ENCODE measurements at places on chromosomes 13 and 19.
A peak's percentile ranks its signal among the peaks of the same experiment; 100 is the strongest.

- no peak for DNase-seq
These were observed 1.1 kb downstream of the CLN5 start for GRCh38 chr13:76993021-76993420.

- no peak for DNase-seq
These were observed 206.7 kb upstream of the SLITRK1 start for GRCh38 chr13:84088996-84089395.

DNA sequence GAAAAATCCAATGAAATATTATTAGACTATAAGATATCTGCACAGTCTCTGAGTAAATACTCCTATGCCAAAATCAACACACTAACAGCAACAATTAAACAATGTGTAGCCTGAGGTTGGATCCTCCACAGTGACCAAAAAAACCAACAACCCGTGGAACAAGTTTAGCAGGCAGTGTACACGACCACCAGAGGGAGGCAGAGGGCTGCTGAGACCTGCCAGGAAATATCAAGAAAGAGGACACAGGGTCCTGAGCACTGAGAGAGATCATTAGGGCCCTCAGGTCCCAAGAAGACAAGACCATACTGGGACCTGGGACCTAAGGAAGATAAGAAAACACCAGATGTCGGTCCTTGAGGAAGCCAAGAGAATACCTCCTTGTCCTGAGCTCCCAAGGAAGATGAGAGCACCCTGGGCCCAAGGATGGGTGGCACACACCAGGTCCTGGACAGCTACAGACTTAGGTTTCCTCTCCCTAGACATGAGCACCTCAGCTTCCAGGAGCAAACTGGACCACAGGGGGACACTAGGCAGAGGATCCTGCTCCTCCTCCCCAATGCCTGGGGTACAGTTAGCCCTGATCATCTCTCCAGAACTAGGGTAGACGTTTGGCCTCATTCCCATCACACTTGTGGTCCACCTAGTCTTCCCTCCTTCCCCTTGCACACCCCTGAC lies 822 bp upstream of the ZNF274 start:
- peak; percentile 29 for DNase-seq

DNA sequence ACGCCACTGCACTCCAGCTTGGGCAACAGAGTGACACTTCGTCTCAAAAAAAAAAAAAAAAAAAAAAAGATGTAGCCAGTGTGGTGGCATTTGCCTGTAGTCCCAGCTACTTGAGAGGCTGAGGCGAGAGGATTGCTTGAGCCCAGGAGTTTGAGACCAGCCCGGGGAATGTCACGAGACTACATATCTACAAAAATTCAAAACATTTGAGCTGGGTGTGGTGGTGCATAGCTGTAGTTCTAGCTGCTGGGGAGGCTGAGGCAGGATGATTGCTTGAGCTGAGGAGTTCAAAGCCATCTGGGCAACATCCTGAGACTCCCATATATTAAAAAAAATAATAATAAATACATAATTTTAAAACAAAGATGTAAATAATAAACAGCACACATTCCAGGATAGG lies 46.6 kb downstream of the SMARCA4 start:
- DNase-seq = no peak

GRCh38 chr19:54333586-54334298 lies 5.2 kb downstream of the LILRA4 start:
- no peak for DNase-seq

DNA sequence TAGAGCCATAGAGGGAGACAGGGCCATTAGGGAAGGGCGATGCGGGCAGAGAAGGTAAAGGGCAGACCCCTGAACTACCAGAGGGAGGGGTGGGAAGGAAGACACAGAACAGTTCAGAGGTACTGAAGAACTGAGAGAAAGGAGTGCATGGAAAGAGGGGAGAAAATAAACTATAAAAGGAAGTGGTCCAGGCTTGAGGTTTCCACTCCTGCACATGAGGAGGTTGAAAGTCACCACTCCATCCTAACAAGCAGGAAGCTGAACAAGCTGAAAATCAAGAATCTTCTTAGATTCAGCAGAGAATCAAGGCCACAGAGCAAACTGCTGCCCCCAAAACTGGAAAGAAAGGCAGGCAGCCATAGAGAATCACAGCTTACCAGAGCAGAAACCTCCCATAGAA lies 45.1 kb downstream of the MIPEP start:
- no peak for DNase-seq

DNA sequence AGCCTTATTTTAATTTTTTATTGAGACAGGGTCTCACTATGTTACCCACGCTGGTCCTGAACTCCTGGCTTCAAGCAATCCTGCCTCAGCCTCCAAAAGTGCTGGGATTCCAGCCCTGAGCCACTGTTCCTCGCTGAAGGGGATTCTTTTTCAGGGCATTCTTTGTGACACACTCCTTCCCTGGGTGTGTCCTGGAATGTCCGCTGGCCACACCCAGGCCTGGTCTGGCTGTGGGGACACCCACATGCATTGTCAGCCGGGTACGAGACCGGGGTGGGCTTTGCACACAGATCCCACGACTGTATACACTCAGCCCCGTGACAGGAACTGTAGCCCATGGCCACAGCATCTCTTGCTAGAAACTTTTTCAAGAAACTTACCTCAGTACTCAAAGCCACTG lies 34.4 kb upstream of the GATAD2A start:
- DNase-seq = no peak

DNA sequence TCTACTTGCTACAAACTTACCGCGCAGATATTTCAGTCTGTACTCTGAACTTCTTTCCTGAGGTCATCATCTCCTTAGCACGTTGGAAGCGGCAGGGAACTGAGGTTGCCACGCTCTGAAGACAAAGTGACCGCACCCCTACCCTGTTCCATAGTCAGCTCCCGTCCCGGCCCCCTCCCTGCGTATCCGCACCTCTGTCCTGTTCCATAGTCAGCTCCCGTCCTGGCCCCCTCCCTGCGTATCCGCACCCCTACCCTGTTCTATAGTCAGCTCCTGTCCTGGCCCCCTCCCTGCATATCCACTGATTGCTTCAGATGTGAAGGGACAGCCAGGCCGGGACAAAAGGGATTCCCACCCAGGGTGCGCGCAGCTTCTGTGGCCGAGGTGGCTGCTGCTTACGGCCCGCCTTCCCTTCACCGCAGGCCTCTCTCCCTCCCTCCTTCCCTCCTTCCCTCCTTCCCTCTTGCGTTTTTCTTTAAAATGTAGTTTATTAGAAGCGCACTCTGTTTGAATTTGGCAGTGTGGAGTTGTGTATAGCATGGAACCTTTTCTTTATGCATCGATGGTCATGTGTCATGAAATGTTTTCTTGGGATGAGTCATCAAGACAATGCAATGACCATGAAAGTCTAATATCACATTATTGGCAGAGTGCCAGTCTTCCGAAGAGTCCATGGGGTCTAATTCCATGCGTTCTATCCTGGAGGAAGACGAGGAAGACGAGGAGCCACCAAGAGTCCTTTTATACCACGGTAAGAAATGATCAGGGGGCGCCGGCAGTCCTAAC lies 21.9 kb upstream of the NDUFS7 start:
- DNase-seq = peak; percentile 78

DNA sequence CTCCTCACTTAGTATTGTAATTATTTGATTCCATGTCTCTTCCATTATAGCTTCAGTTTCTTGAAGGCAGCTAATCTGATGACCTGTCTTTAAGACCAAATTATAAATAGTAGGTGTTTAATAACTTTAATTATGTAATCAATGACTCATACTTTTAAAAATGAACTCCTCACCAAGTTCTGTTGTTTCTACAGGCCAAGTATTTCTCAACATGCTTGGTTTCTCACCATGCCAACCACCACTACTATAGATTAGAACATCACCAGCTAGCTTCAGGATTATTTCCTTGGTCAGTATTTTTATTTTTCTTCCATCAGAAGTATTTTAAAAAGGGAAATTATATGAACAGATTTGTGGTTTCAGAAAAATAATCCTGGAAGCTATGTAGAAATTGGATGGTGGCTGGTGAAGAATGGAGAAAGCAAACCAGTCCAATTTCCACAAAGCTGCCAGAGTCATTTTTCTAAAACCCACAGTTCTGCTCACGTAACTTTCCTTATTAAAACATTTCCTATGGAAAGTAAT lies 237.7 kb upstream of the DACH1 start:
- no peak for DNase-seq

GRCh38 chr13:21747456-21747855 lies 76.6 kb downstream of the FGF9 start:
- DNase-seq = no peak

DNA sequence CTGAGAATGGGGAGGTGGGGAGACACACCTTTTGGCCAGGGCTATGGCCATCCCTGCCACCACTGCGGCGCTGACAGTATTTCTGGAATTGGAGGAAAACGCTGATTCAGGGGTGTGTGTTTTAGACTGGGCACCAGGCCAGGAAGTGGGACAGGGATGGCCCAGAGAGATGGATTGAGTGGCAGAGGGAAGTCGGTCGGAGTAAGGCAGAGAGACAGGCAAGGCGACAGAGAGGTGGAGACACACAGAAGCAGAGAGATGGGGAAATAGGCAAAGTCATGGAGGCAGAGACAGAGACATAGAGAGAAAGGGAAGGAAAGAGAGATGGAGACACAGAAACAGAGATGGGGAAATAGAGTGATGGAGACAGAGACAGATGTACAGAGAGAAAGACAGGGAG lies 4.1 kb upstream of the C19orf81 start:
- no peak for DNase-seq

DNA sequence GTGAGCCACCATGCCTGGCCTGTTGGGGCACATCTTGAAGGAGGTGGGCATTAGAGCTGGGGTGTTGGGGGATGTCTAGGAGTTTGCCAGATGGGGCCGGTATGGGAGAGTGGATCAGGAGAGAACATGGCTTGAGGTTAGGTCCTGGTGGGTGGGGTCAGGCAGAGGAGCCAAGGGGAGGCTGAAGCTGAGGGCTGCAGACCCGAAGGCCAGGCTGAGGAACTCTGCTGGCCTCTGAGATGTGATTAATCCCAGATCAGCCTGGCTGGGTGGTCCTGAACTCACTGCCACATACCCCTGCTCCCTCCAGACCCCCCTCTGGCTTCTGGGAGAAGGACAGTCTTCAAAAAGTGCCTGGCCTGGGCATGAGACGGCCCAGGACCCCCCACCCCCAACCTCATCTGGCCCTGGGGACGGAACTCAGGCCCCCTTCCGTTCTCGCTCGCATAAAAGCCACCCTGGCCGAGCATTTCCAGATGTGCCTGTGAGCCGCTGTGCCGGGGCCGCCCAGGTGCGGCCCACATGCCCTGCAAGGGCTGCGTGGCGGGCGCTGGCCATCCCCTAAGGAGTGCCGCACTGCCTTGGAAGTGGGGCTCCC lies 2.7 kb downstream of the FSTL3 start:
- DNase-seq = no peak

- no peak for DNase-seq
These were observed 12.8 kb upstream of the UPF3A start for GRCh38 chr13:114268344-114269280.

- DNase-seq = no peak
These were observed 87.8 kb downstream of the IPO5 start for GRCh38 chr13:98041081-98041820.

DNA sequence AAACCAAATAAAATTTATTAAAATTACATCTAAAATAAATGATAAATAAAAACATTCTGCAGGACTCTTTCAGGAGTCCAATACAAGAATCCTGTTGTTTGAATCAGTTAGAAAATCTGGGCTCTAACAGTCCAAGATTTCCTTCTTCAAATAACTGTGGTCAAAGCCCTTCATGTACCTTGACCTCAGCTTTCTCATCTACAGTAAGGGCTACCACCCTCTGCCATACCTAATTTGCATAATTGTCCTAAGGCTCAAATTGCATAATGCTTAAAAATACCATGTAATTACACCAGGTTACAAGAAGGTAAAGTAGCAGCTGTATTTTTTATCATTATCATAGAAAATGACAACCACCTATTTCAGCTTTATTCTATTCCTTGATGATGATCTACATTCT lies 54.3 kb downstream of the XPO4 start:
- no peak for DNase-seq

DNA sequence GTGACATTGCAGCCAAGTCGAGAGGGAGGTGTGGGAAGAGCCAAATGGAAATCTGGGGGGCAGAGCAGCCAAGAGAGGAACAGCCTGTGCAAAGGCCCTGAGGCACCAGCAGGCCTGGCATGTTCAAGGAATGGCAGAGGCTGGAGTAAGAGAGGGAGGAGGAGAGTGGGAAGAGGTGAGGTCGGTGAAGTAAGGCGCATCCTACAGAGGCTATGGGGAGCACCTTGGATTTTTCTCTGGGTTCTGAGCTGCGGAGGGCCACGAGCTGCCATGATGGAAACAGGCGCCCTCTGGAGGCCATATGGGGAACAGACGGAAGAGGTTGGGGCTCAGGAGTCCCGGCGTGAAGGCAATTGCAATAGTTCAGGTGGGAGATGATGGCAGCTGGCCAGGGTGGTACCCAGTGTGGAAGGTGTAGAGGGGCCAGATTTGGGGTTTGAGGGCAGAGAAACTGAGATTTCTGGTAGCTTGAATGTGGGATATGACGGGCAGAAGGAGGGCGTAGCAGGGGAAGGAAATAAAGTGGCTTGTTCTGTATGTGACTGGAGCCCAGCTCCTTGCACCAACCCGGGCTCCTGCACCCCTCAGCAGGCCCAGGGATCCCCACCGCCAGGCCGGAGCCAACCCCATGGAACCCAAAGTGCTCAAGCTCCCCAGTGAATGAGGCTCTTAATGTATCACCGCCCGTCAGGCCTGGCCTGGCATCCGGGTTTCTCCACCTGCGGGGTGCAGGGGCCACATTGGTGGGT lies 20.5 kb upstream of the STRN4 start:
- DNase-seq = no peak

DNA sequence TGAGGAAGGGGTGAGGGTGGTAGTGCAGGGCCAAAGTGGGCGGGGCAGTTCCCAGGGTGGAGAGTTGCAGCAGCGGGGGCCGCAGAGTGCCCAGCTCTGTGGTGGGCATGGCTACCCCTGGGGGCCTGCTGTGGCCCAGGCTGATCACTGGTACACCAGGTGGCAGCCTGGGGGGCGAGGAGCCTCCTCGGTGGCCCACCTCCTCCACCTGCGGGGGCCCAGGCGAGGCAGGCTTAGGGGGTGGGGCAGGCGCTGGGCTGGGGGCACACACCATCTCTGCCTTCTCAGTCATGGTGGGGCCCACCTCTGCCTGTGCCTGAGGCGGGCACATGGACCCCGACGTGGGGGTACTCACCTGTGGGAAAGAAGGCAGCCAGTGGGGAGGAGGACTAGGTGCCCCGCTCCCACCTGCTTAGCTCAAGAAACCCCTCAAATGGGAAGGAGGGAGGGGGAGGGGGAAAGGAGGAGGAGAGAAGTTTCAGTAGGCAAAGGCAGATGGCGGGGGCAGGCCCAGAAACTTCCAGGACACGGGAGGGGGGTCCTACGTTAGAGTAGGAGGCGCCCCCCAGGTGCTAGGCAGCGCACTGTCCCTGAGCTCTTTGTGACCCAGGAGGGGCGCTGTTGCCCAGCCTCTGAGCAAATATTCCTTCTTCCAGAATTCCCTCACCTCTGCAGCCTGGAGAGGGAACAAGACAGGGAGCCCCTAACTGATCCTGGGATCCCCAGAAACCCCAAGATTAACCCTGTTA lies 1.6 kb downstream of the LYL1 start:
- no peak for DNase-seq

- no peak for DNase-seq
These were observed 129.3 kb upstream of the SPACA7 start for GRCh38 chr13:112246731-112247470.

GRCh38 chr13:54965881-54966280 lies 1937.3 kb downstream of the OLFM4 start:
- no peak for DNase-seq

All from kidney capillary endothelial cell (primary cell).